ENCODE measurements at places on chromosomes 3 and 15.

GRCh38 chr3:105798381-105798934 lies 70.4 kb downstream of the CBLB start:
- no peak for DNase-seq

DNA sequence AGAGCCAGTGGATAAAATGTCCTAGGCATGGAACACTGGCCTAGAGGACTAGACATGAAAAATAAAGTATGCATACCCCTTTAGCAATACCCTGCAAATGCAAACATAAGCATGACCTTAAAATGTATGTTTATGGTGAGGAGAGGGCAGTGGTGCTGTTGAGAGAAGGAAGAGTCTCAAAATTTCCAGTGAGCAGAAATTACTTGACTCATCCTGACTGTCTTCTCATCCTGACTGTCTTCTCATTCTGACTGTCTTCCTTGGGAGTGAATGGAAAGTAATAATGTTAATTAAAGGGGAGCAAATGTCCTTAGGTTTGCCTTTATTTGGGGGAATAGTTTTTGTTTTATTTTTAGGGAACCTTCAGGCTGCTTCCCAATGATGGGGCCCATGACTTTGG lies 121.5 kb upstream of the GALNT15 start:
- no peak for DNase-seq

DNA sequence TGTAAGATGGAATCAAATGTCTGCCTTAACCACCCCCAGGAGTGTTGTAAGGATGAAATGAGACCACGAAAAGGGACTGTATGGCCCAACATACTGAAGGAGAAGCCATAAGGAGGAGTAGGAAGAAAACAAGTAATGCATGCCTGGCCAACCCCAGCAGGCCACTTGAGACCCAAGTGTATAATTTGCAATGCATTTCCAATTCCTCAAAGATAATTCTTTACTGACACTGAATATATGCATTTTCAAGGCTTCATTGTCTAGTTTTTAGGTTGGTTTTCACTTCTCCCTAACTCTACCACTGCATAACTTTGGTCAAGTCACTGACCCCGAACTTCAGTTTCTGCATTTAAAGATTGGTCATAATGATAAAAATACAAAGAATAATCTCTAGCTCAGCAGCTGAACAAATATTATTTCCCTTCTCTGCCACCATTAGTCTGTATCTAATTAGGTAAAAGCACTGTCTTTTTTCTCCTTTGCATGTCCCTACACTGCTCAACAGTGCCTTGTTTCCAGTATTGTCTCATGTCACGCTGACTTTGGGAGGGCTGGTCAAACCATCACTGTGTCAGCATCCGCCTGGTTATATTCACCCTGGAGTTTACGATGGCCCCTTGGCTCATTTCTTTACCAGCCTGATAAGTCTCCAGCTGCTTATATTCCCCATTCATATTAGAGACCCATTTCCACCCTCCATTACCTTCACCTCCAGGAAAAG lies 378.6 kb downstream of the NTRK3 start:
- DNase-seq: no peak

GRCh38 chr15:70348581-70349344 lies 251.0 kb upstream of the TLE3 start:
- DNase-seq: no peak

- no peak for DNase-seq
These were observed 7.0 kb upstream of the TM4SF18 start for GRCh38 chr3:149340310-149340933.
